ENCODE measurements at places on chromosomes 13 and 19. TPM values are rescaled to one million over a fixed set of nuclear protein-coding genes. Genes with fewer than 3 reads are reported as not detected.

The C1QTNF9 gene
- not detected for total RNA-seq

The ZNF677 gene
- 0.91 TPM for total RNA-seq

DNA sequence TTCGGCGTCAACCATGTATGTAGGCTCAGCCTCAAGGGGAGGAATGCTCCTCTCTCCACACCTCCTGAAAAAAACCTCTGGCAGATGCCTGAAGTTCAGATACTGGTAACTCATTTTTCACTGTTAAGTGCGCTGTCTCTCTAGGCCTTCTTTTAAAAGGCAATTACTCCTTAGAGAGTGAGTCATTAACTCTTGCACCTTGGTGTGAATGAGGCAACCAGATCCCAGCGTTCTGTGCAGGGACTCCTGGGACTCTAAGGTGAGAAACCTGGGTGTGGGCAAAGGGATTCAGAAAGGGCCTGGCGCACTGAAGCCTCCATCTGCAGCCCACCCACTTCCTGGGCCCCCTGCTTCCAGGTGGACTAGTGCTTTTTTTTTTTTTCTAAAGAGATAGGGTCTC lies 71.7 kb downstream of the SIAH3 start:
- no peaks in the 10 kb centered on the region for H3K36me3 ChIP-seq
- no peak overlapping the region for H3K4me3 ChIP-seq
- no peak for DNase-seq
- H3K27me3 ChIP-seq = no peaks in the 10 kb centered on the region
- H3K4me1 ChIP-seq = no peaks in the 10 kb centered on the region
- H3K27ac ChIP-seq = no peak overlapping the region

DNA sequence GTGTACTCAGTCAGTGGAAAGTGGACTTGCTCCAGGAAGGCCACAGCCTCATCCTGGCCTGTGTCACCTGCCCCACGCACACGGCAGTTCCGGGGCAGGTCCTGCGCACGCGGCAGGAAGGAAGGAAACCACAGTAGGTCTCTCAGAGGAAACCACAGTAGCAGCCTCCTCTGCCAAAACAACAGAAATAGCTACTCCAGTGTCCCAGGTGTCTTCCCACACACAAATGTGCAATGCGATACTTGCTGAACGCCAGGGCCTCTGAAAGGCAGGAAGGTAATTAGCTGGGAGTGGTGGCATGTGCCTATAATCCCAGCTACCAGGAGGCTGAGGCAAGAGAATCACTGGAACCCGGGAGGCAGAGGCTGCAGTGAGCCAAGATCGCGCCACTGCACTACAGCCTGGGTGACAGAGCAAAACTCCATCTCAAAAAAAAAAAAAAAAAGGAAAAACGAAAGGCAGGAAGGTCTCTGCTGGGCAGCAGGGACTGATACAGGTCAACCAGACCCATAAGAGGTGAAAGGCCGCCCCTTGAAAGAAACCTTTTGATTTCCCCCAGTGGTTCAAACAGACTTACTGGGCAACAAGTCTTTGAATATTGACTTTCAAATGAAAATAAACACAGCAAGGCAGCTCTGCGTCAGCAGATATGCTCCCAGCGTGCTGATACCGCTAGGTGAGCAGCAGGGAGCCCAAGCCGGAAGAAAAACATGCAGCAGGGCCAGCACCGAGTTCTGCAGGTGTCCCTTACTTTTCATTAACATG lies 49.5 kb downstream of the CRYL1 start:
- DNase-seq = peak; percentile 90
- peak overlapping the region; percentile 74 for H3K4me3 ChIP-seq
- H3K27ac ChIP-seq = peak overlapping the region; percentile 86
- peaks cover under 1% of the 10 kb centered on the region for H3K36me3 ChIP-seq

DNA sequence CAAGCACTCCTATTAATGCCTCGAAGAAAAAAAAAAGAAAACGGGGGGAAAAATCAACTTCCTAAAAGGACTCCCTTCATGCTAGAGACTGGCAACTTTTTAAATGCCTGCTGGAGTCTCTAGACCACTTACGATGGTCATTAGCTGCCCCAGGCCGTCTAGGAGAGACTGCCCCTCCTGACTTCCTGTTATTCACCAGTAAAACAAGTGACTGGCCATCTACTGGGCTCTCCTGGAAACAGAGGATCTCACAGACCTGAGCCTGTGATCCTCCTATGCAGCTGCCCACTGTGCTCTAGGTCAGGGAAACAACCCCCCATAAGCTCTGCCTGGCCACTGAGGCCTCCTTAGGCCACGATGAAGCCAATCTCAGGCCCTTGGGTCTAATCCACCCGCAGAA lies 7.4 kb downstream of the ZNF266 start:
- no peak overlapping the region for H3K27ac ChIP-seq
- H3K4me3 ChIP-seq = no peak overlapping the region
- no peaks in the 10 kb centered on the region for H3K27me3 ChIP-seq
- peaks cover 91% of the 10 kb centered on the region for H3K36me3 ChIP-seq
- H3K4me1 ChIP-seq = peaks cover 3% of the 10 kb centered on the region

GRCh38 chr13:27076421-27076820 lies 95.2 kb downstream of the USP12 start:
- H3K4me1 ChIP-seq = peaks cover 15% of the 10 kb centered on the region
- peak overlapping the region; percentile 43 for H3K27ac ChIP-seq
- no peak for DNase-seq
- H3K36me3 ChIP-seq = peaks cover 43% of the 10 kb centered on the region
- no peaks in the 10 kb centered on the region for H3K27me3 ChIP-seq
- H3K4me3 ChIP-seq = no peak overlapping the region

DNA sequence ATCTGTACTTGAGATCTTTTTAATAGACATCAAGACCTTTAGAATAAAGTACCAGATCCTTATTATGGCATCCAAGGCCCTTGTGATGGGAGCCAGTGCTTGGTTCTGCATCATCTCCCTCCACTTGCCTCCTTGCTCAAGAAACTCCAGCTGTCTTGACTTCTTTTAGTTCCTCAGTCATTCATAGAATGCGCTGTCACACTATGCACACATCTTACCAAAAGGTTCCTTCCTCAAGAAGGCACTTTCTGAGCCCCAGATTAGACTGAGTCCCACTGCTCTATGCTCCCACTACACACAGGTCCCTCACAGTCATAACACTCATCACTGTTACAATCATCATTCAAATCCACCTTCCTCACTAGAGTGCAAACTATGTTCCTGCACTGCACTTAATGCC lies 57.8 kb upstream of the ITM2B start:
- no peak overlapping the region for H3K27ac ChIP-seq
- no peak for DNase-seq
- H3K4me1 ChIP-seq = no peaks in the 10 kb centered on the region
- H3K4me3 ChIP-seq = no peak overlapping the region
- H3K36me3 ChIP-seq = no peaks in the 10 kb centered on the region

Data from activated CD4-positive, alpha-beta T cell treated with anti-CD3 and anti-CD28 coated beads, Interleukin-2, amount 10 ng/mL, durations not matched to agents 24 days and 14 days (primary cell).